Activated CD4-positive, alpha-beta T cell treated with anti-CD3 and anti-CD28 coated beads for 36 hours (primary cell): ENCODE measurements at places on chromosomes 7 and 10. TPM values are rescaled to one million over a fixed set of nuclear protein-coding genes. Genes with fewer than 3 reads are reported as not detected.

- no peak for DNase-seq
These were observed 85.1 kb downstream of the CPED1 start for GRCh38 chr7:121073463-121074099.

- DNase-seq, result no peak
These were observed 6.5 kb downstream of the CHAT start for GRCh38 chr10:49620286-49620810.

- DNase-seq, result no peak
These were observed 498.4 kb downstream of the IPMK start for GRCh38 chr10:57769298-57769697.

GRCh38 chr10:110531687-110532086 lies 34.0 kb downstream of the DUSP5 start:
- no peak for DNase-seq

GRCh38 chr10:114017873-114018272 lies 25.8 kb upstream of the ADRB1 start:
- no peak for DNase-seq

GRCh38 chr10:122422266-122422989 lies 32.0 kb upstream of the ARMS2 start:
- no peak for DNase-seq

DNA sequence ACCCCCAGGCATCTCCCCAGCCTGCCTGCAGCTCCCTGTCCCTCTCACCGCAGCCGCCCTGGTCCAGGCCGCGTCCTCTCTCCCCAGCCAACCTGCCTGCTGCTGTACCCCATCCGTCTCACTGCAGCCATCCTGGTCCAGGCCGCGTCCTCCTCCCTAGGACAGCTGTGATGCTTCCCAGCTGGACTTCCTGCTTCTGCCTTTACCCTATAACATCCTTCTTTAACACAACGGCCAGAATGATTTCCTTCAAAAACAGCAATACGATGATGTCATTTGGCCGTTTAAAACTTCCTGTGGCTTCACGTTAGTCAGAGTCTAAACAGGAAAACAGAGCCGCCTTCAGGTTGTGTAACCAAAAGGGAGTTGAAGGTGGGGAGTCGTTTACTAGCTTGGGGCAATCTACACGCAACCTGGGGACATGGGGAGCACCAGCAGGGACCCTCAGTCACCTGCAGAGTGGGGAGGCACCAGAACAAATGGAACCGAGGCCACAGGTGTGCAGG lies 32.2 kb upstream of the ZFAND2A start:
- peak; percentile 46 for DNase-seq

The CDHR3 gene
- total RNA-seq, result 0.93 TPM

The OAT gene
- total RNA-seq, result 39.6 TPM

The COL28A1 gene
- total RNA-seq, result not detected

The COL26A1 gene
- not detected for total RNA-seq
